ENCODE measurements at places on chromosomes 5 and 9.
A peak's percentile ranks its signal among the peaks of the same experiment; 100 is the strongest.

DNA sequence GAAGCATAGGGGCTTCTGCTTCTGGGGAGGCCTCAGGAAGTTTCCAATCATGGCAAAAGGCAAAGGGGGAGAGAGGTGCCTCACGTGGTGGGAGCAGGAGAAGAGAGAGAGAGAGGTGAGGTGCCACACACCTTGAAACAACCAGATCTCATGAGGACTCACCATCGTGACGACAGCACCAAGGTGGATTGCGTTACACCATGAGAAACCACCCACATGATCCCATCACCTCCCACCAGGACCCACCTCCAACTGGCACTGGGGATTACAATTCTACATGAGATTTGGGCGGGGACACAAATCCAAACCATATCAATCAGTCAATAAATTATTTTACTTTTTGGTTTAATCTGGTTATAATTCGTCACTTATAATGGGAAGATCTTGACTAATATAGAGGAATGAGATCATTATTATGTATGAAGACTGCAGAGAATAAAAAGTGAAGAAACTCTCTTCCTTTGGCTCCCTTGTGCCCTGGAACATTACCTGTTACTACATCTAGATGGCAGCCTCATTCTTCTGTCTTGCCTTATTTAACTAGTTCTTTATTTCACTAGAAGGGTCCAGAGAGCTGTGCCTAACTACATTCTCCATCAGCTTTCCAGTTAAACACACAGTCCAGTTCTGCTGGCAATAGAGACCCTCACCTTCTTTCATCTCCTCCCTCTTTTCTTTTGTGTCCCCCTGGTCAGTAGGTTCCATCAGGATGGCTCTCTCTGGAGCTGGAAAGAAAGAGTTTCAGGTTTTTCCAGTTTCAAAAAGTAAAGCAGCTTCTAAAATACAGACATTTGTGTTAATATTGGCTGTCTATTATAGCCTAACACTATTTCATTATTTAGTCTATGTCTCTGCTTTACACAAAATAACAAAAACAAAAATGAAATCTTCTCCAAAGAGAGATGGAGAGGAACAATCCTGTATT lies 21.7 kb upstream of the SPINK7 start:
- DNase-seq = peak; percentile 42

DNA sequence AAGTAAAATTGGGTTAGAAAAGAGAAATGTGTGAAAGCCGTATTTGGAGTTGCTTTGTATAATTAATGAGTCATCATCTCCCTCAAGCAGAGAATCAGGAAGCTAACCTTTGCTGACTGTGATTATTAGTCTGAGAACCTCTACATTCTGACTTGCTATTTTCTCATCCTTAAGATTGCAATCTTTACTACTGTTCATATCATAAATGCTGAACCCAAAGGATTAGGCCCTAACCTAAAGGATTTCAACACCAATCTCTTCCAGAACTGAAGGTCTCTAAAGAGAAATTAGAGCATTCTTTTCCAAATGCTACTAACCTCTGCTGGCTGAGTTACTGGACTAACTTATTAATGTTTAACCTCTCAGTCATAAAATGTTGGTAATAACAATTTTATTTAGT lies 538.1 kb upstream of the MEF2C start:
- DNase-seq = peak; percentile 50

- DNase-seq = no peak
Measured at GRCh38 chr9:132486706-132487350, 76.8 kb downstream of the CFAP77 start.

DNA sequence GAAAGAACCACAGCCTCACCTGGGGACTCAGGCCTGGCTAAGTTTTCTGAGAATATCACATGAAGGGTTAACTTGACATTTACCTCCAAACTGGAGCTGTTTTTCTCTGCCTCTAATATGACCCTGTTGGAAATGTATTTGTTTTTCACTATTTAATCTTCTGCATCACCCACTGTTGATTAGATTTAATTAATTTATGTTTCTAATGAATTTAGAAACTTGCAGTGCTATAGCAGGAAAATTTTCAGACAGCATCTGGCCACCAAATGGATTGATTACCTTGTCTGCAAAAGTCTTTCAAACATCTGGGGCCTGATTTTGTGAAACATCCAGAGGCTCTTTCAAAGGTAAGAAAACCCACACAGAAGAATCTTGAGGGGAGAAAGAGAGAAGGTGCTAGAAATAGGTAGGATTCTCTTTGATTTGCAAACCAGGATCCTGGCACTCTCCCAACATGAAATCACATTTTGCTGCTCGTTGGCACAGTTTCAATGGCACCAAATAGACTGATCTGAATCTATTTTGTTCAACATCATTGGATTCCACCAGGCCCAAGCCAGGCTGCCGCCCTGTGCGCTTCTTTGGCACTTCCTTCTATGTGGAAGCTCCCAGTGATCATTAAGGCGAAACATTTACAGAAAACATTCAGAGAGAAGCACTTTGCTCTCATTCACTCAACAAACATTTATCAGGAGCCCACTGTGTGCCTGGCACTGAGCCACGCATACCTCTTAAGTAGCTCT lies 157.3 kb downstream of the PPP2R2B start:
- DNase-seq = no peak

- DNase-seq = no peak
Measured at GRCh38 chr5:947626-948471, 55.2 kb downstream of the TRIP13 start.

DNA sequence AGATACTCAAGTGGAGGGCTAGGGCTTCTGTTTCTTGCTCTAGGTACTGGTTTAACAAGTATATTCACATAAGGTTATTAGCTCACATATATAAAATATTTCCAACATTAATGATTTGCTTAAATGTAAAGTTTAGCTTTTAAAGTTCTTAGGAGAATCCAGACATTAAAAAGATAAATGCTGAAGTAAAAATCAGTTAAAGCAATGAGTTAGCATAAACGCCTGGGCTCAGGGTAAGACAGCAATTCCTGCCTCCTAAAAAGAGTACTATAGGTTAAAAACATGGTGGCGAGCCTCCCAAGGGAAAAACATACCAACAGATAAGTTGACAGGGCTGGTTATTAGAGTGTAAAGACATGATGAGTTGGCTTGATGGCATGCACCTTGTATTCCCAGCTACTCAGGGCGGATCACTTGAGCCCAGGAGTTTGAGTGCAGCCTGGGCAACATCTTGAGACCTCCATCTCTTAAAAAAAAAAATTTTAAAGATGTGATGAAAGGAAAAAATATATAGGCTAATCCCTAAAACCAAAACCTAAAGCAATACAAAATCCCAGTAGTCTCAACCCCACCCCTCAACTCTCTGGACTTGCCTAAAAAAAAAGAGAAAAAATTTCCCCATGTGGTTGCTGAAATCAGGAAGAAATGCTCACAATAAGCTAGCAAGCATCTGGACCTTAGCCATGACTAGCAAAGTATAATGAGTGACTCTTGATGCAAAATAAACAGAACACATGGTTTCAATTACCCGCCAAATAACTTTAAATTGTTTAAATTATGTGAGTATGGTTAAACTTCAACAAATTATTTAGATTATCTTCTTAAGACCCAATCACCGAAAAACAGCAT lies 3.6 kb downstream of the GOLPH3 start:
- DNase-seq = peak; percentile 42

DNA sequence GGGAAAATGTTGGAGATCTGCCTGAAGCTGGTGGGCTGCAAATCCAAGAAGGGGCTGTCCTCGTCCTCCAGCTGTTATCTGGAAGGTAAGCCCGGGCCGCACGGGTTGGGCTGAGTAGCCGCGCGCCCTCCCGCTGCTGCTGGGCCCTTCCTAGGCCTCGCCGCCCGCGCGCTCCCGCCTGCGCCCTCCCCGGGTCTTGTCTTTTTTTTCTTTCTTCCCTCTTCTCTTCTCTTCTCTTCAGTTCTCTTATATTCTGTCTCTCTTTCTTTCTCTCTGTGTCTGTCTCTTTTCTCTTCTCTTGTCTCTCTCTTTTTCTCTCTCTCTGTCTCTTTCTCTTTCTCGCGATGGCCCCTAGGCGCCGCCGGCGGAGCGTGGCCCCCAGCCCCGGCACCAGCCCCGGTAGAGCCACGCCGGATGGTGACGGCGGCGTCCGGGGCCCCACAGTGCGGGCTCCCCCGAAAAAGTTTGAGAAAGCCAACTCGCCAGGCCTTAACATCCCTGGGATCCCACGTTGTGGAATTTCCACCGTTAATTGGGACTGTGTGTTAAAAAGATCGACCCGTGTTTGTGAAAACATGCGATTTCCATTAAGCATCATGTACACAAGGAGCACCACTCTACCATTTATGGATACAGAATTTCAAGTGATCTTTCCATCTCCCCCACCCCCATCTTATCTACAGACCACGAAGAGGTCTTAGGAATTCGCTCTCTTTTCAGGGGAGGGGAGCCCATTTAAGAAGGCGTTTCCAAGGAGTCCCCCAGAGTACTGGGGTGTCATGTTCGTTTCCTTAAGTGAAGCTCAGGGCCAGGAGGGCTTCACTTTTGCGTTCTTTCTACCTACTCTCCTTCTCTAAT lies 616 bp downstream of the ABL1 start:
- no peak for DNase-seq

- no peak for DNase-seq
Measured at GRCh38 chr5:9356351-9356825, 189.5 kb downstream of the SEMA5A start.

DNA sequence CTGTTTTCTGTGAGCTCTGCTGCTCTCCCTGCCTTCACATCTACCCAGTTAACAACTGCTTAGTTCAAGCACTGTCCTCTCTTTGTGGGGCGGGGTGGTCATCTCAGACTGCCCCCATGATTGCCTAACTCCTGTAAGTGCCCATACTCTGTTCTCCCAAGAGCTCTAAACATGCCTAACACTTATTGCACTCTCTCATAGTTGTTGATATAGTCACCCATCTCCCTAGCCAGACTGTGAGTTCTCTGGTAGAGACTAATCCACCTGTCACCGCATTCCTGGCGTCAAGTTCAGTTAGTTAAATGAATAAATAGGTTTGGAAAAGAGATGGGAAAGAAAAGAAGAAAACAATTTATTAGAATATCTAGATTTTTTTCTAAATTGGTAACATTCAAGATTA lies 18.3 kb upstream of the MUSK start:
- DNase-seq = no peak

- peak; percentile 30 for DNase-seq
Measured at GRCh38 chr9:92312887-92313623, 12.1 kb downstream of the NOL8 start.

DNA sequence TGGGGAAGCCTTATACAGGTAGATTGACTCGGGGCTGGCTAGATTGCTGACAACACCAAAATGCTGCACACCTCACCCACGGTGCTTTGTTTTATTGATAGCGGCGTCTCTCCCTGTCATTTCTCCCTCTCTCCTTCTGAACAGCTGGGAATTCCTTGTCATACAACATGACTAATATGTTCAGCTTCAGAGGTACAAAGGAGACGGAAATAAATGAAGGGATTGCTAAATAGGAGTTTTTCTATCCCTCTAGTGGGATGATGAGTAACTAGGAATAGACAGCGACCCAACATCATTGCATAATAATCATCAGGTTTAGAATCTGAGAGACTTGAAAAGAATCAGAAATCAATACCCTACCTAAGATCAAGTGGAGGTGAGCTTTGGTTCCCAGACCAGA lies 337.7 kb upstream of the PANK3 start:
- DNase-seq = peak; percentile 59

GRCh38 chr5:42521406-42521805 lies 98.2 kb downstream of the GHR start:
- DNase-seq = no peak

DNA sequence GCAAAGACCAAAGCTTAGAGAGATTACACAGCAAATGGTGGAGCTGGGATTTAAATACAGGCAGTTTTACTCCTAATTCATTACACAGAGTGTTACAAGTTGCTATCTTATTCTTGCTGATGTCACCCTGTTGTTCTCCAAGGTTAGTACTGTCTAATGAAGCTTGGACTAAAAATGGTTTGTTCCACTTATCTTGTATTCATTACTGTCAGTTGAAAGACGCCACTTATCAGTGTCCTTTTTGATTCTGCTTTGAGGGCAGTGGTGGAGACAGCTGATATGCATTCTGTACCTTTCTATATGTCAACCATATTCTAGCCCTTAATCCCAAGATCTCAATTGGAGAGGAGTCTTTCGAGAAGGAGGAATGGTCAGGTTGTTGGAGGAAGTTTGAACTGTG lies 14.0 kb upstream of the DENND4C start:
- DNase-seq = no peak

DNA sequence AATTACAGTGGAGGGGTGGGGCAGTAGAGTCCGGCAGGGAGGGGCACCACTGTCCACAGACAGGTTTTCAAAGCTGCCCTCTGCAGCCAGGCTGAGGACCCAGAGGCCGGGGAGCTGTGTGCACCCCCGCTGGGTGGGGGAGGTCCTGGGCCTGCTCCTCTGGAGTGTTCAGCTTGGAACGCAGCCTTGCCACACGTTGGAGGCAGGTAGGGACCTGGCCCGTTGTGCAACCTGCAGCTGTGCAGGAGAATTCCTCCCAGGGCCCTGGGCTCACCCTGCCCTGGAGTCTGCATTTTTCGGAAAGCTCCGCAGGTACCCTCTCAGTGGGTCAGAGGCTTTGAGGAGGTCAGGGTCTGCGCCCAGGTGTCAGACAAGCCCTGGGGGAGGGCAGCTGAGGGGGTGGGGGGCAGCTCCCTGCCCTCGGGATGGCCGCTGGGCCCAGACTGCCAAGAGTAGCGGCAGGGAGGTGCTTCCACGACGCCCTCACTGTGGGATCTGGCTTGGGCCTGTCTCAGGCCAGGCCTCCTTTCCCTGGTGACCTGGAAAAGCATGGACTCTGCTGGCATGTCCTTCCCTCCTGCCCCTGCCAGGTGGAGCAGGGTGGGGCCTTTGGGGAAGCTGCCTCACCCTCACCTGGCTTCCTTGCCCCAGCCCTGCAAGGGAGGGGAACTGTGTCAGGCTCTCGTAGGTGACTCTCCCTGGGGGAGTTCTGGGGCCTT lies 29.5 kb downstream of the RXRA start:
- peak; percentile 72 for DNase-seq

- no peak for DNase-seq
Measured at GRCh38 chr9:86955561-86955960, 8.3 kb upstream of the GAS1 start.

- DNase-seq = no peak
Measured at GRCh38 chr5:67020096-67020615, 176.4 kb downstream of the CD180 start.

- DNase-seq = no peak
Measured at GRCh38 chr5:32309761-32310160, 3.0 kb downstream of the MTMR12 start.

- no peak for DNase-seq
Measured at GRCh38 chr5:80141147-80141671, 106.1 kb downstream of the THBS4 start.

- no peak for DNase-seq
Measured at GRCh38 chr5:172288465-172288864, 4.9 kb upstream of the UBTD2 start.

- DNase-seq = no peak
Measured at GRCh38 chr9:89808076-89808755, 203.4 kb downstream of the GADD45G start.

GRCh38 chr5:55711507-55712022 lies 559 bp downstream of the SLC38A9 start:
- peak; percentile 4 for DNase-seq

- DNase-seq = no peak
Measured at GRCh38 chr5:78003919-78004318, 227.8 kb upstream of the TBCA start.
